Activated T-helper 1 cell treated with anti-CD3 and anti-CD28 coated beads, Interleukin-2, amount 50 U/mL, for 16 hours (primary cell): ENCODE measurements at places on chromosomes 7 and 10.
A peak's percentile ranks its signal among the peaks of the same experiment; 100 is the strongest.

DNA sequence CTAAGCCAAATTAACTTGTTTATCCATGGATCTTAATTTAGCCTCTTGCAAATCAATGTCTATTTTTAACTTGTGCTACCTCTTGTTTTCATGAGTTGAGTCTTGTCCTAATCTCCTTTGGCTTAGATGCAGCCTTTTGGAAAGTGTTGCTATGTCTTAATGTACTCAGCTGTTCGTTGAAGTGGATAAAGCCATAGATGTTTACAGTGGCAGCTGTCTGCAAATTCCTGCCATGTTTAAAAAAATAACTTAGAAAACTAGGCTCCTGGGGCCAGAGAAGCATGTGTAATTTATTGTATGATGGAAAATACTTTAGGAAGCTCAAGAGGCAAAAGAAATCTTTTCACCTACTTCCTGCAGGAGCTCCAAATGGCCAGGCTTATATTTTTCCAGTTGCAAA lies 253.1 kb upstream of the RHOBTB1 start:
- no peak for DNase-seq

DNA sequence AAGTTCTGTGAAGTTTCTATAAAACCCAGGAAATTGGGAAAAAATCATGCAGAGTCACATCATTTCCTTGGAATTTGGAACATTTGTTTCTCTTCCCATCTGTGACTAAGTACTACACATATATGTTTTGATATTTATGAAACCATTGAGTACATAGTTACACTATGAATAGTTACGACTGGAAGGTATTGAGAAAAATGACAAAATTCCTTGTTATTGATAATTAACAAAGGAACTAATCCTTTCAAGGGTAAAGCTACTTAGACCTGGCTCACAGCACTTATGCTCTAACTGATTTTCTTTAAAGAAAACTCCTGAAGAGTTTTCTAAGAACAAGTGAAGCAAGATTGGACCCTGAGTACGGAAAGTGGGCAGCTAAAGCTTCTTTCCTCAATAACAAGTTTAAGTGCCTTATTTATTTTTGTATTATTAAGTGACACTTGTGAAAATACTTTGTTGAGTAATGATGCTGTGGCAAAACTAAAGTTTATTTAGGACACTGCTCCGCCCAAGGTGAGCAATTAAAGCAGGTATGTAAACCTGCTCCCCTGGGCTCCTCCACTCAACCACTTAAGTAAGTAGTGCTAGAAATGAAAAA lies 12.0 kb upstream of the GLCCI1 start:
- DNase-seq = no peak

- DNase-seq = peak; percentile 3
These were observed 71.2 kb upstream of the FOXK1 start for GRCh38 chr7:4610768-4611467.

DNA sequence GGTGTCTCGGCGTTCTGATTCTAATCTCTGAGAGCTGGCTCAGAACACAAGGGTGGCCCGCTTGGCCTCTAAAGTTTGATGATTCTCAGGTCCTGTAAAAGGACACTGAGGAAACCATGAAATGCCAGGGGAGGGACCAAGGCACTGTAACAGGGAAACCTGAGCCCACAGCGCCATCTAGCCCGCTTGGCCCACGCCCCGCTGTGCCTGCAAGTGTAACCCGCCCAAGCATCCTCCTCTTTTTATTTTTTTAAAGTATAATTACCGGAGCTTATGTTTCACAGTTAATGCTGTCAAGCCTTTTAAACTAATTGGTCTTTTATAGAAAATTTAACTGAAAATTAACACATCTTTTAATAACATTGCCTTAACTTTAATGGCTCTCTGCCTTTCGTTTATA lies 734.7 kb downstream of the KCNMA1 start:
- DNase-seq = no peak

- no peak for DNase-seq
These were observed 608.1 kb downstream of the SDK1 start for GRCh38 chr7:3909128-3909527.
